ENCODE measurements at places on chromosomes 5 and 9.
A peak's percentile ranks its signal among the peaks of the same experiment; 100 is the strongest.

DNA sequence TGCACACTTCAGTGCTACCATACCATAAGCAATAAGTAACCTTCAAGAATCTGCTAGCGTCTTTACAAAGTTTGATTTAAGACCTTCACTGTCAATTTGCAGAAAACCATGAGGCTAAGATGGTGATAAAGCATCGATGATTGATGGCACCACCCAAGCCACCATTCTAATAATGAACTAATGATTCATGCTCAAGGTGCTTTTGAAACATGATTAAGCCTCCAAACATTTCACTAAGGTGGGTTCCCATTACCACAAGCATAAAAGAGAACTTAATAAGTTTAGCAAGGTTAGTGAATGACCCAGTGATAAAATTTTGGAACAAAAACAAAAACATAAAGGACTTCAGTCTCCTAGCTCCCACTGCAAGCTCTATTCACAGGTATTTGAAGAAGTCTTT lies 214.7 kb downstream of the FBXL17 start:
- no peak for DNase-seq

DNA sequence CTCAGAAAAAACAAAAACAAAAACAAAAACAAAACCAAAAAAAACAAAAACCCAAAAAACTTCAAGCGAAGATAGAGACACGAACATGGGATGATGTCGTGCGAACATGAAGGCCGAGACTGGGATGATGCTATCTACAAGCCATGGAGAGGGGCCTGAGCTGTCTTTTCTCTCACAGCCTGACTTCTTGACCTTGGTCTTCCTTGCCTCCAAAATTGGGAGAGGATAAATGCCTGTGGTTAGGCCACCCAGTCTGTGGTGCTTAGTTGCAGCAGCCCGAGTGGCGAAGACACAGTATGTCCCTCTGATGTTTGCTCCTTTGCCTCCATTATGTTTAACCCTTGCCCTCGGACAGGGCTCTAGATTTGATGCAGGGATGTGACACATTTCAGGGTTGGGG lies 130.4 kb upstream of the BASP1 start:
- no peak for DNase-seq

DNA sequence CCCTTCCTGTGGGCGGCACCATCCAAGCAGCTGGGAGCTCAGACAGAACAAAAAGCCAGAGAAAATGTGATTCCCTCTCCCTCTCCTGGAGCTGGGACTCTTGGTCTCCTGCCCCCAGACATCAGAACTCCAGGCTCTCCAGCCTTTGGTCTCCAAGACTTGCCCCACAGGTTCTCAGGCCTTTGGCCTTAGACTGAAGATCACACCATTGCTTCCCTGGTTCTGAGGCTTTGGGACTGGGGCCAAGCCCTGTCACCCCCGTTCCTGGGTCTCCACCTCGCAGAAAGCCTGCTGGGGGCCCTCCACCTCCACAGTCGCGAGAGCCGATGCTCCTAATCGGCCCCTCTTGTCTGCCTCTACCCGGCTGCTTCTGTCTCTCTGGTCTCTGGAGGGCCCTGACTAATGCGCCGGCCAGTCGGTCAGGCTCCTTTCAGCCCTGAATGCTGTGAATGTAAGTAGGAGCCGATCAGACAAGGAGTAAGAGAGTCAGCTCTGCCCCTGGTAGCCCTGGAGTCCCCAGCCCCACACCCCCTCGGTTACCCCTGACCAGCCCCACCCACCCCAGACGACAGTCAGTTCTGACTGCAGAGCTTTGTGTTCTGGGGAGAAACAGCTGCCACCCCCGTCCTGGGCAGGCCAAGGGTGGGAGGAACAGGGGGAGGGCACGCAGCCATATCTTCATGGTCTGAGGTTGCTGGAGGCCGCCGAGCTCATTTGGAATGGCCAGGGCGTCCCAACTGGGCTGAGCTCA lies 57.5 kb downstream of the VAV2 start:
- DNase-seq: no peak

DNA sequence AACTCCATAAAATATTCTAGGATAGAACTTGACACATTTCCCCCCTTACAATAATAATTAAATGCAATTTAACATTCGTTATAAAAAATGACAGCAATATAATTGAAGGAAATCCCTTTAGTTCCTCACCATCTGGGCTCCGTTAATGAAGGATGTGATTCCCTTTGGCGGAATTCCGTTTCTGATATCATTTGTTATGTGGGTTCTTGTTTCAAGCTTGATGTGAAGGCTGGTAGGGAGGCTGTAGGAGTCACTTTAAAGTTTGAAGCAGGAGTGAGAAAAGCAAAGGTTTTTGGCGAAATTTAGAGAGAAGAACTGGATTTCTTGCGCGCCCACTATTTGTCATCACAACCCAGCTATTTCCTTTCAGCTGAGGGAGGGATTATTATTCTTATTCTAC lies 4.0 kb downstream of the RGS7BP start:
- DNase-seq: no peak

DNA sequence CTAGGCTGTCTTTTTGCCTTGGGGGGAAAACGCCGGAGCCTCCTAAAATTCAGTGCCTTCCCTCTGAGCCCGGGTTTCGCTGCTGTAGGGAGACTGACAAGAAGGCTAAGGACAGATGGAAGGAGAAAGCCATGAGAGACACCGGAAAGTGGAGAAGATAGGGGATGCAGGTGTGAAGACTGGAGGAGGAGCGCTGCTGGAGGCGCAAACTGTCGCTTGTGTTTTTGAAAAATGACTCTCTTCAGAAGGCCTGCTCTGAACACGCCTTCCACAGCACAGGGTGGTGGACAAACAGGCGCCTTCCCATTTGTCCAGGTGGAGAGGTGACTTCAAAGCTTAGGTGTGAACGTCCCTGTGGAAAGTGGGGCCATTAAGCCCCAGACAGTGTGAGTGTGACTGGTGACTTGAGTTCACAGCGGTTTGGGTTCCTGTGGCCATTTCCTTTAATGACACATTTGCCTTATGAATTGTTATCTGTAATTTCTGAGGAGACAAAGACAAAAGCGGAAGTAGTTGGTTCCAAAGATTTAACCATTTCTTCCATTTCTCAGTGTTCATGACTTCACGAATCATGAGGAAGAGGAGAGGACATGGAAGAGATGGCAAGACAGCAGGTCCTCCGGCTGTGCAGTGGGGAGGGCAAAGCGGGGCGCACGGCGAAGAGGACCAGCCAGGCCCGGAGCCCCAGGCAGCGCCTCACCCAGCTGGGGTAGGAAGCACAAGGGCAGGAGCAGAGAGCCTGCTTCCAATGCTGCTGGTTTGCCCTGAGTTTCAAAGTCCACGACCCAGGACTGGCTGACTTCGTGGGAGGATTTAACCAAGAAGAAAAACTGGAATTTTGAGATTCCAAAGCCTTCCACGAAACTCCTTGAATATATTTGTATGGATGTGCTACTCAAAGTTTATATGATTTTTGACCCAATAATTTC lies 27.8 kb upstream of the SEMA4D start:
- no peak for DNase-seq

DNA sequence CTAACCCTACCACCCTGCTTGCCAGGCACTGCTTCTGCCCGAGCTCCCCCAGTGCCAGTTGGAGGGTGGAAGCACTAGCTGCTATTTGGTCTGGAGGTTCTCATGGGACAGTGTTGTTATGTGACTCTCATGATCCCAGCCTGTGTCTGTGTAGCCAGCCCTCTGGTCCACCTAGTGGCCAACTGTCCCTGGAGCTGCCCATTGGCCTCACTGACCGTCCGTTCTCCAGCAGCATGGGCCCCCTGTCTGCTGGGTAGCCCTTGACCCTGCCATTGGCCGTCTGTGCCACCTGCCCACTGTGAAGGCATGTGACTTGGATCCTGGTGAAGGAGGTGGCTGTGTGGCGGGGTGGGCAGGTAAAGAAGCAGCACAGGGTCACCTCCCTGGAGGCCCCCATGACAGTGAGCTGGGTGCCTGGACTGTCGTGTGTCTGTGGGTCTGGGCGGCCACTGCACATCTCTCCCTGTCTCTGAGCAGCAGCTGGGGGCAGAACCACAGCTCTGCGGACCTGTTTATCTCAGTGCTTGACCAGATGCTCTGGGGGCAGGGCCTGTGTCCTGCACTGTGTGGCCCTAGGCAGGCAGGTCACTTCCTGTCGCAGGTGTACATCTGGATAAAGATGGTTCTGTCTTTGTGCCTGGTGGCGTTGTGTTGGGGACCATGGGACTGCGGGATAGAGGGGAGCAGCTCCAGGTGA lies 11.4 kb downstream of the PHF2 start:
- DNase-seq: peak; percentile 55

DNA sequence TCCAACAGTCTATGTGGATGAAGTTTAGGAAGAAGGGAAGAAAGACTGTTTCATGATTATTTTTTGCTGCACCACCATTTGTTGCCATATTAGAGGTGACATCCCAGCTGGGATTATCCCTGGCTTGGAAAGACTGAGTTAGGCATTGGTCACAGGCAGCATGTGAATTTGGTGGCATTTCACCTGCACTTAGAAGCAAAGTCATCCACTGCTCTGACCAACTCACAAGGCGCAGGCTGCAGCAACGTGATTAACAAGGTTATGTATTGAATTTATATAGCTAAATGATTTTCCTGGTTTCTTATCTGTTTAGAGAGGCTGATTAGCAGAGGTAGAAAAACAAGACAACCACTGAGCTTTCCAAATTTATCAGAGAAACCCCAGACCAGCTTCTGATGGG lies 2.7 kb downstream of the FYB1 start:
- DNase-seq: no peak

GRCh38 chr9:110426052-110426709 lies 88.5 kb upstream of the TXNDC8 start:
- no peak for DNase-seq

DNA sequence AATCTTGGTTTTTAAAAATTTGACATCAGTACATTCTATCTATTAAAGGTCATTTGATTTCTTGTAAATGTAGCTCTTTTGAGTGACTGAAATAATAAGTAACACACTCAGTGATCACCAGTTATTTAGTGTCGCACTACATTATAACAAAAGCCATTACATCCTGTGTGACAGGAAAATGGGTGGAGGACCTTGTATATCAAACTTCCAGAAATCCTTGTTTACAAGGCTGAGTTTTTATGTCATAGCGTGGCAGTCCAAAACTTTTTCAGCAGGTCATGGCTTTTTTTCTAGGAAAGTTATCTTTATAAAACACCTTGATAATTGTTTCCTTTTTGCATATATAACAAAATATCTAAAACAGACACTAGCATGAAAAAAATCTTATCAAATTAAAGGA lies 14.4 kb upstream of the ITGA1 start:
- DNase-seq: no peak

- no peak for DNase-seq
Observed at GRCh38 chr9:126676685-126677143, 63.0 kb downstream of the LMX1B start.

DNA sequence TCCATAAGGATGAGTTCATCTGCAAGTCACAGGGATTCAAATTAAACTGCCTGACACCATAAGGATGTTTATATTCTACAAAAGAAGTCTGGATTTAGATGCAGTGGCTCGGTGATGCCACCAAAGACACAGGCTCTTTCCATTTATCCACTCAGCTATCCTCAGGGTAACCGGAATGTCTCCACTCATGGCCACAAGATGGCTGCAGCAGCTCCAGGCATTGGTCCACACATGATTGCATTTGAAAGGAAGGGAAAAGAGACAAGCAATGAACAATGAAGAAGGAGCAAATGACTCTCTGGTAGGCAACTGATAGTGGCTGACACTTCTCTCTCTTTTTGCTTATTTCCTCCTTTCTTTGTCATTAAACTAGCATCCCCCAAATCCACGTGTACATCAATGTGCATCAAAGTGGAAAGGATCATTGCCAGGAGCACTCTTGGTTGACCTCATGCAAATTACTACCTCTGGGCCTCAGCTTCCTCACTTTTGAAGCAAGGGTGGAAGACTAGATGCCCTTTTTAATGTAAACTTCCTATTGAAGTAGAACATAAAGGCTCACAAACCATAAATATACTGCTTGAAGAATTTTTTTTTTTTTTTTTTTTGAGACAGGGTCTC lies 7.2 kb upstream of the SNX30 start:
- no peak for DNase-seq

DNA sequence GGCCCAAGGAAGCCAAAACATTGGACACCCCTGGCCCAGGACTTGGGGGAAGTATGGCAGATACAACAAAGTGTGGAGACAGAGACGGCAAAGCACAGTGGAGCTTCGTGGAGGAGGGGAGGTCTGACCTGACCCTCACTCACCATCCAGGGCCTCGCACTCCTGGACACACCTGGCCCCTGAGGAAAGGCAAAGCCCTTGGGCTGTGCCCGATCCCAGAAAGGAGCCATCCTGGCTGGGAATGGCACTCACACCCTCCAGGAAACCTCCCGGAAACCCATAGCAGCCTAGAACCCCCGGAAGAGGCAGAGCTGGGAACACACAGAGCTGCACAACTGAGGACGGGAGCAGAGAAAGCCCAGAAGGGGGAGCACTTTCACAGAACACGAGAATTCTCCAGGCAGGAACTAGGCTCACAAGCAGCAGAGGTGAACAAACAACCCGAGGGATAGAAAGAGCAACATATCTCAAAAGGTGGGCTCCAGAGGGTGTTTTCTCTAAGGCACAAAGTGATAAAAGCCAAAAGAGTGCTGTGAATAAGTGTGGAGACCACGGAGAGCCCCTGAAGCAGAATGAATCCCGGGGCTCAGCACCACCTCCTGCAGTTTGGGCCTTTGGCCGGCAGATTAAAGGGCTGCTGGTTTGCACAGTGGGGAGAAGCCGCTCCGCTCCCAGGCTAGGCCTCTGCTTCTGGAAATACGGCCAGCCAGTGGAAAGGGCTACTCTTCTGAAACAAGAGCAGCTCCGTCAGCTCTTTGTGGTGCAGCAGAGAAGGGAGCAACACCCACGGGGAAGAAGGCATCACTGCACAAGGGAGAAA lies 108.2 kb downstream of the UBE2R2 start:
- DNase-seq: no peak

GRCh38 chr5:117741655-117742206 lies 1167.1 kb upstream of the SEMA6A start:
- no peak for DNase-seq

DNA sequence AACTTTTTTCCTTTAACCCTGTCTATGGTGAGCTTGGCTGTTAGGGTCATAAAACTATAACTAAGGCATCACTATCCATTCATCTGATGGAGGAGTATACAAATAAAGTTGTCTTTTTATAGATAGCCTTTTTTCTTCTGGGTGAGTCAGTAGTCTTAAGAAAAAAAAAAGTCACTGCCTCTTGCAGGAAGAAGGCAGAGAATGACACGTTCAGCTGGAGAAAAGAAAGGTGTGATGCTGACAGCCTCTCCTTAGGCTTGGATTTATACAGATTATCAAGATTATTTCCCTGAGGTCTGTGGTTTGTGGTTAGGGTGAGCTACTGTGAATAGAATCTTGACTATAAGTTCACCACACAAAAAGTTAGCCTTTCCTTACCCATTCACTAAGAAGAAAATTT lies 23.0 kb downstream of the EPB41L4B start:
- DNase-seq: no peak

- DNase-seq: no peak
Observed at GRCh38 chr5:132841305-132841704, 10.9 kb upstream of the SHROOM1 start.

DNA sequence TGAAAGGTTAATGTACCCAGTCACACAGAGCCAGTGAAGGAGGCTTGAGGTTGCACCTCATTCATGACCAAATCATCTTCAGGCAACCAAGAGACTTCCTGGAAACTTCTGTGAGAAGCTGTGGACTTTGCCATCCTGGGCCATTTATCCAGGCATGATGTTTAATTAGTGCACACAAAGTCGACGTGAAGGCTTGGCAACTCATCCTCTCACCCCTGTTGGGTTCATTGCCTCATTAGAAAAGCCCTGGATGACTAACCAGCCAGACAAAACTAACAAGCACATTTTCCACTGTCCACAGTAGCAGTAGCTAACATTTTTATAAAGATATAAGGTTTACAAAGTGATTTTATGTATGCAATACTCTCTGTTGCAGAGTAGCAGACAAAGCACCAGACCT lies 65.7 kb upstream of the ZNF462 start:
- DNase-seq: no peak
